8988T (cell line): ENCODE measurements at places on chromosomes 3 and 15.

DNA sequence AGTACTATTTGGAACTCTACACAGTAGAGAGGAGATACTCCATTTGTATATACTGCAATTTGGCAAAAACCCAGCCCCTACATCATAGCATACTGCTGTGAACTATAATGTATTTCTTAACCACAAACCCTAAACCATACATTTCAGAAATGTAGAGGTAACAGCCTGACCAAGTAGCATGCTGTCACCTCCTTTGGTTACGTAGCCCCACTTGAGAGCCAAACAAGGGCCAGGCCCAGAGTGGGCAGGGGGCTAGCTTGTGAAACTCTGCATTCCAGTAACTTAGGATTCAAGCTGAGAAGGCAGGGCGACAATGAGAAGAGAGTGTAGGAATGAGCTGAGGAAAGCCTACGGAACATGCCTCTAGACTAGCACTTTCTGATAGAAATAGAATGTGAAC is 135.8 kb downstream of the GREM1 start:
- no peak for DNase-seq

DNA sequence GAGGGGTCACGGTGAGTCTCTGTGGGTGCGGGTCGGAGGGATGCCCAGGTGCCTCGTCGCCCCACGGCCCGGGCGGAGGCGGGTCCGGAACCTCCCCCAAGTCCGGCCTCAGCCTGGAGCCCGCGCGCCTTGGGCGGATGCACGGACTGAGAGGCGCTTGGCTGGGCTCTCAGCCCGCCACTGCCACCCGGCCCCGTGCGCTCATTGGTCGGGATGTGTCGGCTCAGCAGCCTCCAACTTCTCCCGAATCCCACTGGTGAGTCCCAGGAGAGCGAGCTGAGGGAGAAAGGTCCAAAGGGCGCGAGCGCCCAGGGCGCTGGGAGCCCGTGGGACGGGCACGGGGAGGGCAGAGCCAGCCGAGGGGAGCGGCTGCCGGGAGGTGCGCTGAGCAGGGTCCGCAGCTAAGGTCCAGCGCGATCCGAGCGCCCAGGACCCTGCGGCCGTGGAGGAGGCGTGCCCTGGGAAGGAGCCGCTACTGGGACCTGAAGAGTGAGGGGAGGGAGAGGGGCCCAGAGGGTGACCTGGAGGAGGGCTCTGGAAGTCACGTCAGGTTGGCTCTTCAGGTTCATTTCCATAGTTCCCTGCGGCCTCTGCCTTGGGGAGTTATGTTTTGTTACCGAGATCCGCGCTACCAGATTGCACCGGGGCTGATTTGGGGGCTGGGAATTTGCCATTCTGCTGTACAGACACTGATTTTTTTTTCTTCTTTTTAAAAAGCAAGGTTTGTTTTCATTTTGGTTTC is at the start of gene MME:
Gene MME (plus strand): TSS at position 574 of the 742 bp plus-strand sequence. CDS start 3,849 bp downstream, outside the sequence.
- peak; percentile 51 for DNase-seq

DNA sequence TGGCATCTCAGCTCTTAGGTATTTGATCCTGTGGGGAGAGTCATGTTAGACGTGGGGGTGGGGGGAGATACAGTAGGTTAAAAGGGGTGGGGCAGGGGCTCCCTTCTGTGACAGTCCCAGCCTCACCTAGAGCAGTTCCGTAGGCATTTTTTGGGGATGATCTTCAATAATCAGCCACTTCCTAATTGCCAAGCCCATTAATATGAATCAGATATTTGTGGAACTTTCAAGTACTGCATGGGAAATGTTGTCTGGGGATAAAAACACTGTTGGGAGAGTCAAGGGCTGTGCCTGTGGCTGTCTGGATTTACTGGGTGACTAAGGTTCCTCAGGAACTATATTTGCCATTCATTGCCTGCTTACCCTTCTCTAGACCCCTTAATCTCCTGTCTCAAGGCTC is 9.5 kb downstream of the C3orf52 start:
- DNase-seq = no peak

DNA sequence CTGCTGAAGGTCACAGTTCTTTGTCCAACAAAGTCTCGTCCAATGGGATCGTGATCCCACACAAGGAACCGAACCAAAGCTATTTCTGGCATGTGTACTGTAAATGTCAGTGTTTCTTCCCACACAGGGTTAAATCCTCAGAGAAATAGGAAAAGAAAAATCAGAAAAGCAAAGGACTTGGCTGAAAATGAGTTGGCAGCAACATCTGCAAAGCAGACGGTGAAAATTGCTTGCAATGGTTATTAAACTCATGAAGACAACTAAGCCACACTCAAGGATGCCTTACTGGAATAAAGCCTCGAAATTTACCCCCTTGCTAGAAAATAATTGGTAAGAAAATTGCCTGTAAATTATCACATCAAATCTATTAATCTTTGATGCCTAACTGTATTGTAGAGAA is 195.2 kb upstream of the STRIT1 start:
- DNase-seq = no peak

DNA sequence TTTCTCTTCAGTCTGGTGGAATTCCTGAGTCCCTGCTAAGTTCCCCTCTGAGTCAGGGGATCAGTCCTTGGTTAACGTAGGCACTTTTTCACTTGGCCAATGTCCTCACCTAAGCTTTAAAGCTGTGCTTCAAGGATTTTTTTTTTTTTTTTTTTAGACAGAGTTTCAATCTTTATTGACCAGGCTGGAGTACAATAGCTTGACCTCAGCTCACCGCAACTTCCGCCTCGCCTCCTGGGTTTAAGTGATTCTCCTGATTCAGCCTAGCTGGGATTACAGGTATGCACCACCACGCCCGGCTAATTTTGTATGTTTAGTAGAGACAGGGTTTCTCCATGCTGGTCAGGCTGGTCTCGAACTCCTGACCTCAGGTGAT is 220.3 kb downstream of the STT3B start:
- no peak for DNase-seq

DNA sequence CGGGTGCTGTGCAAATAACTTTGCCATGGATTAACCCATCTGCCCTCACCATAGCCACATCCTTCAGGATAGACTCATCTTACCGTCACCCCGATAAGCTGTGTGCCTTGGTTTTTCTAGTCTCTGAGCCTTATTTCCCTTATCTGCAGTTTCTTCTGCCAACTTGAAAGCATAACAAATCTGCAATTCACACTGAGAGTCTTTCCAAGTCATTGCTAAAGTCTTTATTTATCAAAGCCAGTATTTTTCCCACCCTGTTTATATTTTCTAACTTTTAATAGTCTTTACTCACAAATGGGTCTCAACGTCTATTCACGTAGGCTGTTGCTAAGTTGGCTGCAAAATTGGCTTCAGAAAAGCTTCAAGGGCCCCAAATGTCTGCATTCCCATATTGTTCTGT is 61.6 kb upstream of the SUCLG2 start:
- no peak for DNase-seq

GRCh38 chr3:149575213-149575960 is 82.4 kb downstream of the WWTR1 start:
- no peak for DNase-seq

GRCh38 chr3:115418583-115418982 is 204.7 kb upstream of the GAP43 start:
- DNase-seq = no peak

DNA sequence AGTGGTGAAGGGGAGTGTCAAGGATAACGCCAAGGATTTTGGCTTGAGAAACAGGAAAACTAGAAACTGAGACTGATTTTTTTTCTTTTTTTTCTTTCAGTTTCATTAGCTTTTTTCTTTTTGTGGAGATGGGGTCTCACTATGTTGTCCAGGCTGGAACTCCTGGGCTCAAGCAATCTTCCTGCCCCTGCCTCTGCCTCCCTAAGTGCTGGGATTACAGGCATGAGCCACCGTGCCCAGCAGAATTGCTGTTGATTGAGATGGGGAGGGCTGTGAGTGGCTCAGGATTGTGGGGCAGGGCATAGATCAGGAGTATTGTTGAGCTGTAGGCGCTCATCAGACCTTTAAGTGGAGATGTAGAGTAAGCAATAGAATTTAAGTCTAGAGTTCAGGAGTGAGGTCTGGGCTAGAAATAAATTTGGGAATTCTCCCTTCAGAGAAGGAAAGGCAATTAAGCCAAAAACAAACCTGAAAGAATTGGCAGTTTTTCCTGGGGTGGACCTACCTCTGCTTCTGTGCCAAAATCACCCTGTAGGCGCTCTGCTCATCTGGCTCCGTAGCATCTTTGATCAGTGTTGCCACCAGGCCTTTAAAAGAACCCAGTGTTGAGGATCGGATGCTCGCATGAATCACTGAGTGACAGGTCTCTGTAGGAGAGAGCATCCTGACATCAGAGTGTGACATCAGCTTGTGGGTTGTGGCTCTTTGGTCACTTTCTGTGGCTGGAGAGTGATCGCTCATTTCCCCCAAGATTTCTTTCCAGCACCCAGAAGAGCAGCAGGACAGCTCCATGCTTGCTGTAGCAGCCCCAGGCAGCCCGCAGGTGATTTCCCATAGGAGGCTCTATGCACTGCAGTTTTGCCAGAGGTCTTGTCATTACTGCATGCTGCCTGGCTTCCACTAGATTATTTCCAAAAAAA is 15.8 kb downstream of the ABHD17C start:
- no peak for DNase-seq

DNA sequence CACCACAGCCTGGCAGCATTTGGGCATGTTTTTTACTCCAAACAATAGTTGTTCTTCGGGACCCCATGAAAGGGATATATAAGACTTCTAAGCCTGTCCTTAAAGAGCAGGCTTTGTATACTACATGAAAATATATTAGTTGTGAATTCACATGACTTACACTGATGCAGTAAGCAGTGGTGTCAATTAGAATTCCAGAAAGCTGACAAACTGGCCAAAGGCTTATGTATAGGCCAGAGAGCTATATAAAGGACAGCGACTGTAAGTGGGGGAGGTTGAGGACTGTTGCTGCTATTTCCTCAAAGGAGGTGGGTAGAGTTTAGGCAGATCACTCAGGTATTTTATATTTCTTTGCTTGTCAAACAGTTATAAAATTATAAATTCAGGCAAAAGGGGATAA is 24.8 kb downstream of the KPNA4 start:
- DNase-seq = no peak

DNA sequence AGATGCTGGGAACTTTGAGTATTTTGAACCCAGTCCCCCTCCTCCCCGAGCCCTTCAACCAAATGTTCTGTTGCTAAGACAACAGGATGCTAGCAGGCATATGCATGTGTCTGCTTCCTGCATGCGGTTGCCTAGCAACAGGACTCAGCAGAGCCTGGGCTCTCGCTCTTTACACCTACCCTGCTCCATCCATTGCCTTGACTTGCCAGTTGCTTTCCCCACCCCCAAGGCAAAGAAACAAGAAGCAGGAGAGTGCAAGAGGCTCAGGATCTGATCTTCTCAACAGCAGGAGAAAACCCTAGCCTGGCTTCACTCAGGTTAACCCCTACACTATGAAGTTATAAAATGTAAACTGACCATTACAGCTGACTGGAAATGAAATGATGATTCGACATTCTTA is 393.0 kb downstream of the IGSF11 start:
- no peak for DNase-seq

DNA sequence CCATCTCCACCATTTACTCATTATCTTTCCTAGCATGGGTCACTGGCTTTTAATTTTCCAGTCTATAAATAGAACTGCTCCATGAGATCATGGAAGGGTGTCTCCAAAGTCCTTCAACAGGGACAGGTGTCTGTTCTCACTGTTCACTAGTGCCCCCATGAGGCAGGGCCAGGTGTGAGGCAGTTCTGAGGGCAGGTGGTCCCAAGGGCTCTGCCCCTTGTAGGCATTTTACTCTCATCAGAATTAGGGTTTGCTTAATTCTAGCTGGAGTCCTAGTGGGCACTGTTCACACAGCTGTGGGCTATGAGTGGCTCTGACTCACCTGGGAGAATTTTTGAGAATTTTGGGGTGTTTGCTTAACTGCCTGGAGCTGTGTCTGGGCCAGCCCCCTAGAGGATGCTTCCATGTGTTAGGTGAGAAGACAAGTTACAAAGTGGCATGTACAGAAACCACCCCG is 248.0 kb upstream of the LYSMD4 start:
- no peak for DNase-seq

GRCh38 chr15:37218351-37218916 is 118.1 kb upstream of the MEIS2 start:
- DNase-seq = no peak

GRCh38 chr3:30832961-30833575 is 61.4 kb downstream of the GADL1 start:
- DNase-seq = no peak
